ENCODE measurements at places on chromosomes 2 and 18. TPM values are rescaled to one million over a fixed set of nuclear protein-coding genes. Genes with fewer than 3 reads are reported as not detected.

The ATP8B1 gene
- 263 TPM for total RNA-seq

The ST8SIA5 gene
- 0.32 TPM for total RNA-seq

- no peak overlapping the region for H3K4me3 ChIP-seq
- DNase-seq = no peak
- H3K36me3 ChIP-seq = no peaks in the 10 kb centered on the region
- no peak overlapping the region for H3K27ac ChIP-seq
- H3K27me3 ChIP-seq = no peaks in the 10 kb centered on the region
- no peaks in the 10 kb centered on the region for H3K4me1 ChIP-seq
Measured at GRCh38 chr18:77157312-77157711, 24.7 kb upstream of the MBP start.

DNA sequence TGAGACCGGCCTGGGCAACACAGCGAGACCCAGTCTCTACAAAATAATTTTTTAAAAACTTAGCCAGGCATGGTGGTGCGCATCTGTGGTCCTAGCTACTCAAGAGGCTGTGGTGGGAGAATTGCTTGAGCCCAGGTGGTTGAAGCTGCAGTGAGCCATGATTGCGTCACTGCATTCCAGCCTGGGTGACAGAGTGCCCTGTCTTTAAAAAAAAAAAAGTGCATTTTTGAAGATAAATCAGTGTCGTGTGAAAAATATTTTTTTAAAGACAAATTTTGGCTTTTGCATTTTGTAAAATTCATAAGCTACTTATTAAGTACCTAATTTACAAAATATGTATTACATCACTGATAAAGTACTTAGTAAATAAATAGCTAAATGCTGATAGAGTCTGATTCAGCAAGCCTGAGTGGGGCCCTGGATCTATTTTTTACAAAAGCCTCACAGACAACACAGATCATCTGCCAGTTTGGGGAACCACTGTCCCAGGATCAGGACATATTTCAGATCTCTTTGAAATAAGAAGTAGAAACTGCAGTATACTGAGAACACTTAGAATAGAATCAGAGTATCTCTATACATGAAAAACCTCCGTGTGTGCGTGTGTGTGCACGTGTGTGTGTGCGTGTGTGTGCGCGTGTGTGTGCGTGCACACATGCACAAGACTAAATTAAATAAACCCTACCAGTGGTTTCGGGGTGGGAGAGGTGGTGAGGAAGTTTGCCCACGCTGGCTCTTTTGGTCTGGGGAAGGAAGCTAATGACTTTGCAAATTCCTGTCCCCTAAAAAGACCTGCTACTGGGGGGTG, 61.6 kb downstream of the AAK1 start:
- H3K27me3 ChIP-seq = no peaks in the 10 kb centered on the region
- DNase-seq = no peak
- no peak overlapping the region for H3K4me3 ChIP-seq
- H3K36me3 ChIP-seq = no peaks in the 10 kb centered on the region
- no peaks in the 10 kb centered on the region for H3K4me1 ChIP-seq

GRCh38 chr2:236981701-236982485, 103.8 kb upstream of the COPS8 start:
- no peaks in the 10 kb centered on the region for H3K4me1 ChIP-seq
- H3K27me3 ChIP-seq = no peaks in the 10 kb centered on the region
- no peak for DNase-seq
- H3K36me3 ChIP-seq = no peaks in the 10 kb centered on the region
- no peak overlapping the region for H3K27ac ChIP-seq

DNA sequence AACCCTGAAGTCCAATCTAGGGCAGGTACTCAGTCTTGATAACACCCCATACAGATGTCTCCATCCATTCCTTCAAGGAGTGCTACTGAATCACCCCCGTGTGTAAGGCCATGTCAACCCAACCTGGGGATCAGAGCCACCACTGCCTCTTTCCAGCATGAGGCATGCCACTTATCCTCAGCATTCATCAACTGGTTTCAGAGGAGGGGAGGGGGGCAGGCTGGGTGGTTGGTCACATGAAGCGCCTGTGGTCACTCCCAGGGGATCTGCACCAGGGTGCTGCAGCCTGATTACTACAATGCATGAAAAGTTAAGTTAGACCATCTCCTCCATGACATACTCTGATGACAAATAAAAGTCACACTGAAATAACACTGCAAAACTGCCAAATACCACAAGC, 65.0 kb downstream of the UXS1 start:
- peaks cover 3% of the 10 kb centered on the region for H3K4me1 ChIP-seq
- H3K27me3 ChIP-seq = no peaks in the 10 kb centered on the region
- no peak overlapping the region for H3K4me3 ChIP-seq
- no peak for DNase-seq
- H3K27ac ChIP-seq = no peak overlapping the region

All from colonic mucosa (tissue), 4 donors.